ENCODE measurements at places on chromosomes 1 and 21. TPM values are rescaled to one million over a fixed set of nuclear protein-coding genes. Genes with fewer than 3 reads are reported as not detected.
A peak's percentile ranks its signal among the peaks of the same experiment; 100 is the strongest.

DNA sequence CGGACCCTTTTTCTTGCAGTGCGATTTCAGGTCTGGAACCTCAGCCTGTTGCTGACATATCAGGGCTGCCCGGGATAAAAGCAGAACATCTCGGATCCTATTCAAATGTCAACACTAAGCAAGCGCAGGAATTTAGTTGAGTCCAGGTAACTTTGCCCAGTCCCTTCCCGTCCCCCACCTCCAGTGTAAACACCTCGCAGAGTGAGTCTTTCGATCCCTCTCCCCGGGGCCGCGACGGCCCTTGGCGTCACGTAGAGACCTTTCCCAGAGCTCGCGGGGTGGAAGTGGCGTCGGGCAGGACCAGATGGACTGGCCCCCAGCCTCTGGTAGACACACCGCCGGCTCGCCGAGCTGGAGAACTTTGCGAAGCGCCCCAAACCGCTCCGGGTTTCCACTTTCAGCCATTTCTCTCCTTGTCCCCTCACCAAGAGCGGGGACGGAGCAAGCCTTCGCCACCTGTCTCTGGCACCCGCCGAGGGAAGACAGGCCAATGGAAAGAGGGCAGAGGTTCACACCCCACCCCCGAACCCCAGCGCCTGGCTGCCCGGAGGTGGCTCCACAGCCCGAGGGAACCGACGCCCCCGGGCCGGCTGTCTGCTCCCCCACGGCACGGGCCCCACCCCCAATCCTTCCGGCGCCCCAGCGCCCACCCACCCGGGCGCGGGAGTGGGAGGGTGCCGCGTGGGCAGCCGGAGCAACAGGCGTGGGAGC, 570 bp downstream of the KCND3 start:
- DNase-seq, result peak; percentile 80

DNA sequence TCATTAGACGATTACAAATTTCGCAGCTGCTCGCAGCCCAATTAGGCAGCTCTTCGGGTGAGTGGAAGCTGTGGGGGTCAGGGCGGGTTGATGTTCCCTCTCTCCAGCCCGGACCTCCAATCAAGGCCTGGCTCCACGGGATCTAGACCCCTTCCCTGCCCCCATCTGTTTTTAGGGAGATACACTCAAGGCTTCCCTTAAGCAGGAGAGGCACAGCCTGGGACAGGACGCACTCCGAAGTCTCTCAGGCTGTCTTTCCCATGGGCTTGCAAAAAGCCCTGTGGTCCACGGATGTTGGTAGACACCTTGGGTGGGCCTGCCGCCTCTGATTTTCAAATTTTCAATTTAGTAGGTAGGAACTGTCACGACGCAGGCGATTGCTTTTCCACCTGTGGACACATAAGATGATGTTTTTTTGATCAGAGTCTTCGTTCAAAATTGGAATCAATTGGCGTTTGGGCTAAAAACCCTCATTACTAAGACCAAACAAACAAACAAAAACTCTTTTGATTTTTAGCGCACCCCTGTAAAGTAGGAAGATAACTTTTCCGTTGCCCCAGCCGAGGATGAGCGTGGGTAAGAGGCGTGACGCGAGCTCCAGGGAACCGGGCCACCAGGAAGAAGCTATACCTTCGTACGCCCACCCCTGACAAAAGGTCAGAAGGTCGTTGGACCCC, 2.5 kb upstream of the LHX8 start:
- DNase-seq, result no peak

SMPDL3B gene
- not detected for total RNA-seq

LPAR3 gene
- total RNA-seq, result not detected

- DNase-seq, result no peak
Measured at GRCh38 chr1:56073614-56074006, 505.8 kb downstream of the PLPP3 start.

RGS18 gene
- 2.7 TPM for total RNA-seq

- DNase-seq, result no peak
Measured at GRCh38 chr1:101128211-101128727, 102.7 kb upstream of the DPH5 start.

SLC16A4 gene
- total RNA-seq, result 8.0 TPM

DNA sequence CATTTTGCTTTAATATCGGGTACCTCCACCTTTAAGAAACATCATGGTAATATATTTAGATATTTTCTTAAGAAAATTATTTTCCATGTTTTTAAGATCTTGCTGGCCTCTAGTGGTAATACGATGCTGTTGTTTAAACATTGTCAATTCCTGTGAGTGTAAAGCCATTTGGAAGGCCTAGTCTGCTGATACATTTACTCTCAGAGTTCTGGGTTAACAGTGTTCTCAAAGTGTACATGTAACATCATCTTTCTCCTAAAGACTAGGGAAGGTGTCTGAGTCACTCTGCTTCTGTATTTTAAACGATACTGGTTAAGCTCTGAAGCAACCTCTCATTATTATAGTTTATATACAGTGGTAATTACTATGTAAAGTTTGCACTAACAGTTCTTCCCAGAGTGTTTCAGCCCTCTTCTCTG, 189.1 kb downstream of the RASAL2 start:
- DNase-seq, result no peak

GRCh38 chr1:37714689-37715088, 22.4 kb downstream of the CDCA8 start:
- peak; percentile 16 for DNase-seq

GRCh38 chr1:225819346-225820192, 9.6 kb downstream of the EPHX1 start:
- no peak for DNase-seq

- DNase-seq, result no peak
Measured at GRCh38 chr1:18531503-18531845, 50.7 kb downstream of the KLHDC7A start.

XPR1 gene
- 14.9 TPM for total RNA-seq

GRCh38 chr1:15472587-15472986, 3.3 kb upstream of the CELA2B start:
- DNase-seq, result no peak

DNA sequence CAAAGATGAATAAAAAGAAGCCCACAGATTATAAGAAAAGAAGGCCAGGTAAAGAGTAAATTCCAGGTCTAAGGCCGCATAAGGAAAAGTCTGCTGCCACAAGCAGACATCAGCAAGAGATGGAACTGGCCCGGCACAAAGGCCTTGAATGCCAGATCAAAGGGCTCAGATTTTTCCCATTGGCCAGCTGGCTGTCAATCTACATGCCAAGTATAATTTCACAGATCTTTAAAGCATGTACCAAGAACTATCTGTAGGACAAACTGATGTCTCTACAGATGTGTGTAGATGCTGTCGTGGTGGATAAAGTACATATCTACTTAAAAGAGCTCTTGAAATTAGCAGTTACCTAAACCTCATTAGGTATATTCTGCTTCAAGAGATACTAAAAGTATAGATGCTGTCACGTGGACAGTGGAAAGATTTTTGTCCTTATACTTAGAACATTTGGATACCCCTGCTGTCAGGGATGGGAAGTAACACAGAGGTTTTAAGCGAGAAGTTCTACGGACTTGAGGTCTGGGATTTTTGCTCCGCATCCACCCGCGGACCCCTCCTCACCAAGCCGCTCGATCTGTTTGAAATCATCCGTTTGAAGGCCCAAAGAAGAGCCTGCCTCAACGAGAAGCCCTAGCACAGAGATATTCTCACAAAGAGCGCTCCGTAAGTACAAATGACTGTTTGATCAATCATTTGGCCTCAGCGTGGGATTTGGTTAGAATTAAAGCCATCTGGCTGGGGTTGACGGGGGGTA, 10.1 kb downstream of the GLIS1 start:
- DNase-seq, result no peak

- no peak for DNase-seq
Measured at GRCh38 chr1:246447501-246447900, 59.6 kb downstream of the SMYD3 start.

GRCh38 chr1:39214998-39215873, 10.7 kb downstream of the MACF1 start:
- no peak for DNase-seq

GRCh38 chr1:87665151-87665550, 336.5 kb downstream of the LMO4 start:
- DNase-seq, result no peak

- DNase-seq, result no peak
Measured at GRCh38 chr1:33985656-33986055, 121.8 kb downstream of the HMGB4 start.

GRCh38 chr1:110559157-110559556, 40.2 kb upstream of the KCNA10 start:
- no peak for DNase-seq
